GM23248 (cell line): ENCODE measurements at places on chromosomes 13 and 19. TPM values are rescaled to one million over a fixed set of nuclear protein-coding genes. Genes with fewer than 3 reads are reported as not detected.

DNA sequence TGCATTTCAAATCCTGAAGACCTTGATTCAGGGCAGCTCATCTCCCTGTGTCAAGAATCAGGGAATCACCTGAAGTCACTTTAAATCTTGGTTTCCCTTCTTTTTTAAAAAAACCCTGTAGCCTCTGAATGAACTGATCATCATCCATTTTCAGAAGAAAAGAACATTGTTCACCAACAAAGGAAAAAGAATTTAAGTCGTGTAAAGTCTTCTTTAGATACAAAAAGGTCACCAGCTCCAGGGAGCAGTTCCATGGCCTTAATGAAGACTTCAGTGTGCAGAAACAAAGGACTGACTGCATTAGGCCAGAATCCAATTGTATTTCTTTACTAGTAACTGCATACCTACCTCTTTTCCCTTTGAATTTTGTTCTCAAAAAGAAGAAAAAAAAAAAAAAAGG lies 245.0 kb downstream of the ABCC4 start:
- H3K27ac ChIP-seq, result no peak overlapping the region
- H3K27me3 ChIP-seq, result no peaks in the 10 kb centered on the region
- no peaks in the 10 kb centered on the region for H3K36me3 ChIP-seq
- DNase-seq, result no peak
- H3K4me1 ChIP-seq, result no peaks in the 10 kb centered on the region

DNA sequence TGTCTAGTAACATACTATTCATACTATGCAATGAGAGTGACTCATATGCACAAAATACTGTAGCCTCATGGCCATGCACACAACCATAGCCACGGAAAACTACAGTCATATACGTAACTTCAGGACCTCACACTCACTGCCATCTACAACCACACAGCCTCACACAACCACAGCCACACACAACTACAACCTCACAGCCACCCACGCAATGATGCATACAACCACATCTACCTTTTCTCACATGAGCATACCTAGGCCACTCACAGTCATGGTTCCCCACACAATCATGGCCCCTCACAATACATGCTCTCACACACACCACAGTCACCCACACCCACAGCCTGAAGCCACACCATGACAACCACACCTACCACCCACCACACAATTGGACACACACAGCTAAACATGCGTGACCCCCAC lies 8.7 kb upstream of the TNFSF14 start:
- no peak overlapping the region for H3K27ac ChIP-seq
- no peak overlapping the region for H3K4me3 ChIP-seq
- peaks cover 13% of the 10 kb centered on the region; the same call in 1 of the 2 replicates for H3K4me1 ChIP-seq
- no peaks in the 10 kb centered on the region for H3K36me3 ChIP-seq

DNA sequence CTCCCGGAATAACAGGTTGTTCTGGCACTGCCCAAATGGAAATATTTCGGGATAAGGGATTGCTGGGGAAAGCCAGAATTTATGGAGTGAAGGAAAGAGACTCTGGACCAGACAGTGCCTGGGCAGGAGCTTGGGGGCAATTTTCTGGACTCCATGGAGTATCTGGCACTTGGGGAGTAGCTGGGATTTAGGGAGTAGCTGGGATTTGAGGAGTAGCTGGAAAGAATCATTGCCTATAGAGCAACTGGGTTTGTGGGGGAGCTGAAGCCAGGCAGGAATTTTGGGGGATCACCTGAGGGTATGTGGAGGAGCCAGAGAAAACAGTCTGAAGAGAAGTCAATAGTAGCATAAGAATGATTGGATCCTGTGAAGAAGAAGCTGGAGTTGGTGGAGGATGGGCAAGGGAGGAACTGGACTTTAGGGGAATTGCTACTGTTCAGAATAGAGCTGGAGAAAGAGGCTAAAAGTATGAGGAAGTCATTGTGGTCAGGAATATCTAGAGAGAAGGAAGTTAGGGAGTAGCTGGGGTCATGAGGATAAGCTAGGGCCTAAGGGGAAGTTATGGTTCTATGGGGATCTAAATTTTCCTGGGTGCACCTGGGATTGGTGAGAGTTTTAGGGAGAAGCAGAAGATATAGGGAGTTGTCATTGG lies 14.8 kb downstream of the FSD1 start:
- no peaks in the 10 kb centered on the region for H3K4me1 ChIP-seq
- no peak overlapping the region for H3K27ac ChIP-seq
- H3K36me3 ChIP-seq, result no peaks in the 10 kb centered on the region
- no peak overlapping the region for H3K4me3 ChIP-seq
- DNase-seq, result no peak

- H3K36me3 ChIP-seq, result no peaks in the 10 kb centered on the region
- no peaks in the 10 kb centered on the region for H3K4me1 ChIP-seq
- no peak overlapping the region for H3K4me3 ChIP-seq
- no peak for DNase-seq
- no peak overlapping the region for H3K27ac ChIP-seq
Measured at GRCh38 chr13:26540334-26540733, 17.1 kb upstream of the WASF3 start.

- DNase-seq, result peak; percentile 76
- H3K27me3 ChIP-seq, result no peaks in the 10 kb centered on the region
- H3K36me3 ChIP-seq, result peaks cover 10% of the 10 kb centered on the region
Measured at GRCh38 chr13:110187641-110188161, 119.3 kb downstream of the COL4A1 start.

DNA sequence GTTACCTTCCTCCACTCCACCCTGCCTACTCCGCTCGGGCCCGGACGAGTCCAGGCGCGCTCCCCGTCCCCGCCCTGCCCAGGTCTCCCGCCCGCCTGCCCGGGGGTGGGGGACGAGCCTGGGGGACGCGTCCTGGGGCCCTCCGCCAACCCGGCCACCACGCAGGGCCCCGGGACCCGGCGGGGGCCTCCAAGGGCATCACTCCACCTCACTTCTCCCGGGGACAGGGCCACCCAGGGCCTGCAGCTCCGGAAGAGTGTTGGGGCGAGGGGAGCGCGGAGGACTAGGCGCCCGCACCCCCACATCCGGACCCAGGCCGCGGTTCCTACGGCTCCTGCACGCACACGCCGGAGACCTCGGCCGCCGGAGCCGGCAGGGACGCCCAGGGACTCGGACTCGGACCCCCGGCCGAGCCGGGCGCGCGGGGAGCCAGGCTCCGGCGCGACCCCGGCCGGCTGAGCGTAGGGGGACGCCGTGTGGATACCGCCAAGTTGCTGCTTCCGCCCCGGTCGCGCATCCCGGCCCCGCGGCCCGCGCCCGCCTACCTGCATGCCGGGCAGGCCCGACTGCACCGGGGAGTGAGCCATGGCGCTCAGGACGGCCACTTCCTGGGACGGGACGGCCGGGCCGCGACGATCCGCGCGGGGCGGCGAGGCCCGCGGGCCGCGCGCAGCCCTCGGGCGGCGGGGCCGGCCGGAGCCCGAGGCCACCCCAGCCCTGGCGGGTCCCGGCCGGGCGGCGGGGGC lies 534 bp downstream of the STK24 start:
- H3K27ac ChIP-seq, result peak overlapping the region; percentile 79
- peaks cover 45% of the 10 kb centered on the region for H3K4me1 ChIP-seq
- DNase-seq, result peak; percentile 67

Gene PRTN3
- total RNA-seq, result not detected in 2 replicates

- peaks cover 13% of the 10 kb centered on the region; the same call in 1 of the 2 replicates for H3K27me3 ChIP-seq
- H3K27ac ChIP-seq, result no peak overlapping the region
- no peak overlapping the region for H3K4me3 ChIP-seq
- H3K36me3 ChIP-seq, result no peaks in the 10 kb centered on the region
Measured at GRCh38 chr19:50488389-50489194, 11.9 kb upstream of the GARIN5A start.

DNA sequence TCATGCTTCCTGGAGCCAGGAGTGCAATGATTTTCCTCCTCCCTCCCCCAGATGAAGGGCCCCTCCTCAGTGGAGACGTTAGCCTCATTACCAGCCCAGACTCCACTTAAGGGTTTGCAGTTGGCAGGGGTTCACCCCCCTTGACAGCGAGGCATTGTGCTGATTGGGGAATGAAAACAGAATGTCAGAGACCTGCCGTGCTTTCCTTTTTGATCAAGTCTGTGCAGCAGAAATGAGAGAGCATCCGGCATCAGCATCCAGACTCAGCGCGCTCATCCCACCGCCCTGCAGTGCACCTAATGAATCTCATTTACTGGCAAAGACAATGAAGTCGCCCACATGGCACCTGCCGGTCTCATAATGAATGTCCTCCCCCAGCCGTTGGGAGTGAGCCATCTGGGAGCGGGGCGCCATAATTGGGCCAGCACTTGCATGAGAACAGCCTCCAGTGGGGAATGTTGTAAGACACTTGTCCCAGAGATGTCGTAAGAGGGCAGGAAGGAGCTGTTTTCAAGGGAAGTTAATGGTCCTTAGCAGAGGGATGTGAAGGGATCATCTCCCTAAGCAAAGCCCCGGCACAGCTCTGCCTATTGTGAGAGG lies 98.3 kb upstream of the UQCRFS1 start:
- no peaks in the 10 kb centered on the region; the same call in none of the 2 replicates for H3K27me3 ChIP-seq
- H3K27ac ChIP-seq, result no peak overlapping the region
- no peak for DNase-seq
- no peak overlapping the region for H3K4me3 ChIP-seq
- no peaks in the 10 kb centered on the region for H3K36me3 ChIP-seq

- no peaks in the 10 kb centered on the region for H3K36me3 ChIP-seq
- no peak overlapping the region for H3K27ac ChIP-seq
- no peak overlapping the region for H3K4me3 ChIP-seq
- H3K4me1 ChIP-seq, result no peaks in the 10 kb centered on the region
- no peaks in the 10 kb centered on the region for H3K27me3 ChIP-seq
Measured at GRCh38 chr13:72473321-72473720, 254.1 kb downstream of the MZT1 start.

Gene SERPINE3
- not detected in 2 replicates for total RNA-seq

Gene IFNL1
- not detected in 2 replicates for total RNA-seq

DNA sequence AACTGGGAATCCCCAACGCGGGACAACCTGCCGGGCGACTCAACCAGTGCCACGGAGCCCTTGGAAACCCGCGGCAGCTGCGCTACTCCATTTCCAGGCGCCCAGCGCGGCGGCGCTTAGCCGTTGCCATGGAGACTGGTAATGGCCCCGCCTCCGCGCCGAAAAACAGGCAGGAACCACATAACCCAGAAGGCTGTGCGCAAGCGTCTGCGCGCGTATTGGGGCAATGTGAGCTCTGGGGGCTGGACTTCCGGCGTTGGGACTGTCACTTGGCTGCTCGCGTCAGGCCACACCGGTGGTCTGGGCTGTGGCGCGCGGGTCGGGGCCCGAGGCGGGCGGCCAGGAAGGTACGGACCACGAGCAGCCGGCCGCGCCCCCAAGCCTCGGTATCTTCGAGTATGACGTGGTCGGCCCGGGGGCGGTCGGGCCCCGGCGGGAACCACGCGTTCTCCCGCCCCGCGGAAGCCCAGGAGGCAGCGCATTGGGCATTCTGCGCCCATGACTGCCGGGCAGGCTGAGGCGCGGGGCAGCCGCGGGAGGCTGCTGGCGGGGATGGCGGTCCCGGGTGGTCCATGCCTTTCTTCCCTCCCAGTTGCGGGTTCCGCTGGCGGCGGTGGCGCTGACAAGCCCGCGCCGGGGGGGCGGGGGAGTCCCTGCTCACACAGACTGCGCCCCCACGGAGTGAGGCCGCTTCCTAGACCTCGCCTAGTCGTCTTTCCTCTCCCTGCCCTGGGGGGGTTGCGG lies at the start of gene ZNF324B:
ZNF324B (plus strand) TSS at position 265 of the 744 bp plus-strand sequence. CDS start 2,080 bp downstream, outside the sequence.
- no peaks in the 10 kb centered on the region for H3K4me1 ChIP-seq
- DNase-seq, result peak; percentile 98
- H3K4me3 ChIP-seq, result peak within 1 kb of the TSS; percentile 82
- H3K27ac ChIP-seq, result no peak within 1 kb of the TSS
- no peaks in the 10 kb centered on the region for H3K36me3 ChIP-seq

Gene ZNF614
- 8.5 and 15.9 TPM in 2 replicates for total RNA-seq

Gene KRTDAP
- total RNA-seq, result not detected in 2 replicates

- DNase-seq, result peak; percentile 24
- no peaks in the 10 kb centered on the region for H3K36me3 ChIP-seq
- no peak overlapping the region for H3K27ac ChIP-seq
- H3K4me3 ChIP-seq, result no peak overlapping the region
- H3K4me1 ChIP-seq, result no peaks in the 10 kb centered on the region
- H3K27me3 ChIP-seq, result no peaks in the 10 kb centered on the region
Measured at GRCh38 chr13:23392313-23392712, 41.2 kb downstream of the SACS start.

DNA sequence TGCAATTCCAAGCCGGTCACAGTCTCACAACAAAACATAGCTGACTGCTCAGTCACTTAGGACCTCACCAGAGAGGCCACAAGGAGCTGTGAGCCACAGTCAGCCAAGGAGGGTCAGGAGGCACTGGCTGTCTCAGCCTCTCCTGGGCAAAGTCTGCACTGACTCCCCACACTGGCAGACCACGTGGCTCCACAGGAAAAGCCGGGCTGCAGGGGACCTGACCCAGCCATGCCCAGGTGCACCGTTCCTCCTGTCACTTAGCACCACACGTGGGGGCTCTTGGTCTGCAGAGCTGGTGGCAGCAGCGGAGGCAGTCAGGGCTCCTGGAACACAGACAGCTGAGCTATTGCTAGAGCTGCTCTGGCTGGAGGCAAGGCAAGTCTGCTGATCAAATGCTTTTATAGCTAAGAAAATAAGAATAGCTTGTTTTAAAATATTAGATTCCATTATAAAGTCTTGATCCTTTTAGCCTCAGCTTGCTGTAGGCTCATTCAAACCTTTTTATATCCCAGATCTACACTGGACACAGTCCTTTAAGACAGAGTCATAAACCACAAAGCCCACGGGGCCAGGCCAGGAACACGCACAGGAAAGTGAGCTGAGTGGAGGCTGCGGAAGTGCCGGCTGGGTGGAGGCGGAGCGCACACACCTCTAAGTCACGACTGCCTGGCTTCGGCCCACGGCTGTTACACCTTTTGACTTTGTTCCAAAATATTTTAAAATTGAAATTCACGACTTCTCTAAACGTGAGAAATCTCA lies 744.1 kb downstream of the UQCRFS1 start:
- no peaks in the 10 kb centered on the region for H3K36me3 ChIP-seq
- no peaks in the 10 kb centered on the region for H3K27me3 ChIP-seq
- DNase-seq, result peak; percentile 89
- peak overlapping the region; percentile 84 for H3K27ac ChIP-seq
- peak overlapping the region; percentile 60 for H3K4me3 ChIP-seq

GRCh38 chr13:41765020-41765419 lies 195.9 kb downstream of the VWA8 start:
- DNase-seq, result no peak
- H3K36me3 ChIP-seq, result no peaks in the 10 kb centered on the region
- no peak overlapping the region for H3K4me3 ChIP-seq
- H3K4me1 ChIP-seq, result no peaks in the 10 kb centered on the region

GRCh38 chr13:79621902-79622301 lies 140.9 kb downstream of the NDFIP2 start:
- H3K4me3 ChIP-seq, result no peak overlapping the region
- no peaks in the 10 kb centered on the region for H3K36me3 ChIP-seq
- DNase-seq, result no peak
- no peak overlapping the region for H3K27ac ChIP-seq
- H3K4me1 ChIP-seq, result no peaks in the 10 kb centered on the region

DNA sequence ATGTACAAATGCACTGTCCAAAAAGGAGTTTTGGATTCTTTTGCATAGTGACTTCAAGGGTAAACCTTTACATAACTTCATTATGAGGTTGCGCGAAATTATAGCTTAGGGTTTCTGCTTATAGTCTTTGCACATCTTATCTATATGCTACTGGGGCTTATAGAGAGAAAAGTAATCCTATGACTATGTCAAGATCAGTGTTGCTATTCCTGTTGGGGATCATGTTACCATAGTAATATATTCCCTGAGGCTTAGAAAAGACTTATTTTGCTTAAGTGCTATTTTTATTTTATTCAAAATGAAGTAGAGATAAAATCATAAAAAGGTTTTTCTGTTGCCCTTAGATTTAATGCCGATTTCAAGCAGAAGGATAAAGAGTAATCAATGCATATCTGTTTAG lies 14.7 kb upstream of the POSTN start:
- H3K4me3 ChIP-seq, result no peak overlapping the region
- H3K36me3 ChIP-seq, result no peaks in the 10 kb centered on the region
